Natural killer cell (primary cell): ENCODE measurements at places on chromosomes 4 and X. TPM values are rescaled to one million over a fixed set of nuclear protein-coding genes. Genes with fewer than 3 reads are reported as not detected.

ZMAT1 gene
- total RNA-seq = 14.9 TPM

MAML3 gene
- total RNA-seq = 2.8 TPM

MSANTD1 gene
- 2.2 TPM for total RNA-seq

SYAP1 gene
- total RNA-seq = 45.4 TPM

PTCHD1 gene
- not detected for total RNA-seq

ZDHHC9 gene
- 1.0 TPM for total RNA-seq

SCML2 gene
- total RNA-seq = 0.41 TPM

WFS1 gene
- 3.5 TPM for total RNA-seq

MAPK10 gene
- 0.92 TPM for total RNA-seq

ABCG2 gene
- 0.19 TPM for total RNA-seq

GRCh38 chr4:153741541-153741940 is 18.3 kb downstream of the RNF175 start:
- DNase-seq = no peak

DNA sequence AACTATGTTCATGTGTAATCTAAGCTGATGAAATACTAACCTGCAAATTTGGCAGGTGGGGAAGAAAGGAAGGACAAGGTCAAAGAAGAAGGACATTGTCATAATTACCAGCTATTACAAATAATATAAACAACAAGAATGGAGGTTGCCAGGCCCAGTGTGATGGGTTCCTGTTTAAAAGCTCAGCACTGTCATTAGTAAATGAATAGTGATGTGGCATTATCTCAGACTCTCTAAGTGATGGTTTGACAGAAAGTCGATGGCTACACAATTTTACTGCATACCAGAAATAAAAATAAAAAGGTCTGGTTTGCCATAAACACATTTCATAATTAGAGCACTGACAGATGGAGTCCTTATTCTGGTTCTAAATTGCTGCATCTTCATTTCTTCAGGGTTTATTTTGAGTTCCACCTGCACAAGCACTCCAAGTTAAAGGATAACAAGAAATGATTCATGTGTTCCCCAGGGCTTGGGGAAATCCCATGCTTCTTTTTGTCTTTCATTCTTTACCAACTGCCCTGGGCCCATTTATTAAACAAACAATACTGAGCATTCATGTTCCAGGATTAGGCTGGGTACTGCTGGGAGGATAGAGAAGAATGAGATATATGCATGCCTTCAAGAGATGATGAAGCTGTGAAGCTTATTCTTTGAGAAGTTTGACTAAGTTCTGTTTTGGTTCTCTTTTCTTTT is 367.8 kb upstream of the RASGEF1B start:
- DNase-seq = no peak

- DNase-seq = no peak
Observed at GRCh38 chrX:16958356-16958755, 11.9 kb downstream of the REPS2 start.

DNA sequence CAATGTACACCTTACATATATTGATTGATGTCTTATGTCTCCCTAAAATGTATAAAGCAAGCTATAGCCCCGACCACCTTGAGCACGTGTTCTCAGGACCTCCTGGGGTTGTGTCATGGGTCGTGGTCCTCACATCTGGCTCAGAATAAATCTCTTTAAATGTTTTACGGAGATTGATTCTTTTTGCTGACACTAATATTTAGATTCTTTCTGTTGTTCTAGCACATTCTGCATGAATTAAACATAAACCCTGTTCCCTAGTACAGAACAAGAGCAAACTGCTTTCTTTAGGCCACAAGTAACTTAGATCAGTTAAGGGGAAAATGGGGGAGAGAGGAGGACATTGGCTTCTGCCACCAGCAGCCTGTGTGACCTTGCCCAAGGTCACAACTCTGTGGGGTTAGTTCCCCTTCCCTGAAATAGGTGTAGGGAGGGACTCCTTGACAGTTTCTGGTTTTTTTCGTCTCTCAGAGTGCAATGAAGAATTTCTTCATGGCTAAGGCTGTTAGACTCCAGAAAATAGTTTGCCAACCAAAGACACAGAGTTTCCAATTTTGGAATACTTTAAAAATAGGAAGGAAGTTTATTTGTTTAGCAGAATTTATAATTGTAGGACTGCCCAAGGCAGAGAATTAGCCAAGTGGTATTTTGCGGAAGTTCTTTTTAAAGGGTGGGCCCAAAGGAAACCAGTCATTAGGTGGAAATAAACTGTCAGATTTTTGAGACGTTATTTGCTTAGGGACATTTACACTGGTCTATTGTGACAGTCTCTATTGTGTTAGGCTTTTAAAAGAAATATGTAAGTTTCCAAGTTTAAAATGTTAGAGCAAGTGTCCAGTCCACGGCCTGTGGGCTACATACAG is 29.4 kb downstream of the PTTG2 start:
- no peak for DNase-seq

GRCh38 chr4:144614850-144615585 is 30.9 kb upstream of the HHIP start:
- DNase-seq = no peak

- DNase-seq = no peak
Observed at GRCh38 chr4:139972305-139972704, 181.7 kb downstream of the MAML3 start.

- no peak for DNase-seq
Observed at GRCh38 chr4:158966091-158966490, 136.8 kb upstream of the RAPGEF2 start.

GRCh38 chr4:88008122-88008742 is 797 bp downstream of the PKD2 start:
- DNase-seq = no peak

- no peak for DNase-seq
Observed at GRCh38 chr4:169379688-169380087, 108.9 kb upstream of the SH3RF1 start.

- no peak for DNase-seq
Observed at GRCh38 chr4:170589597-170590191, 499.9 kb upstream of the AADAT start.

- DNase-seq = no peak
Observed at GRCh38 chr4:5815641-5816040, 77.2 kb downstream of the CRMP1 start.

GRCh38 chr4:4418676-4419390 is 31.9 kb downstream of the NSG1 start:
- DNase-seq = peak; percentile 12

GRCh38 chr4:1851160-1851559 is 4.8 kb downstream of the LETM1 start:
- DNase-seq = no peak

- no peak for DNase-seq
Observed at GRCh38 chr4:73894001-73894400, 24.8 kb downstream of the CXCL1 start.

DNA sequence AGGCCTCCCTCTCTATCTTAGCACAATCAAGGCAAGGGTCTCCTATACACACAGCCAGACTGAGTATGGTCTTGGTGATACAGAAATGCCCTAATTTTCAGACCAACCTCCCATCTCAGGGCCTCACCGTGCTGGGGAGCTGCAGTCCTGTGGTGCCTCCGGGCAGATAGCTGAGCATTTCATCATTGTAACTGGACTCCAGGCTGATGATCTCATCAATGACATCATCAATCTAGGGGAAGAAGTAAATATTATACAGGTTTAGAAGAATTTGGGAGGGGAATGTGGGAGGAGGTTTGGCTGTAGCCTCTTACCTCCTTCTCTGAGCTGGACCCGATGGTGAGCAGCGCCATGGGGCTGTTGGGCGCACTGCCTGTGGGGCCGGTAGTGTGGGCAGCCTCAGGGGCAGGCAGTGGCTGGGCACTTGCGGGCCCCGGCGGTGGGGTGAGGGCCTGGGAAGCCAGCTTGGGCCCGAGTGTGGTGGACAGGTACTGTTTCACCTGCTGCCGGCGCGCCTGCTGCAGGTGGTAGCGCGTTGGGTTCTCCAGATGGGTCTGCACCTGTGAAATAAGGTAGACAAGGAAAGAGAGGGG is 5.2 kb downstream of the TFE3 start:
- DNase-seq = no peak

DNA sequence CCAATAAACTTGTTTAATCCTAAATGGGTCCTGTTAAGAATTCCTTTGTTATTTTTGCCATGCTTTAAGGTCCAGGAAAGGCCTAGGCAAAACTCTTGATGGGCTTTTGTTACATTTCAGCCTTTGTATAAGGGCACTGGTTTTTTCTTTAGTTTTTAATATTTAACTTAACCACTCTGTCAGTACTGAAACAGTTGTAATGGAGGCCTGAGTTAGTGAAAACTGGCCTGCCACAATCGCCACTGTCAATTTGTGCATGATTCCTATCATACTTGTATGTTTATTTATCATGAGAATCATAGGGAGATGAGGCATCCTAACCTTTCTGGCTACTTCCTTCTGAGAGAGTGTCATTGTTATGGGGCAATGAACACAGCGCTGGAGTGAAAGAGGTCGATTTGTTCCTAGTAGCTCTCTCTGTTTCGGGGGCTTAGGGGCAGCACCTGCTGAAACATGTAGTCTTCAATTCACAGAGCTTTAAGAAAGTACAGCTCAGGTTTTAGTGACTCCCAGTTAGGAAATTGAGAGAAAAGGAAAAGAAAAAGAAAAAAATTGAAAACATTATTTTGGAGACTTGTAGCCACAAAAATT is 393.8 kb upstream of the FSTL5 start:
- DNase-seq = no peak

DNA sequence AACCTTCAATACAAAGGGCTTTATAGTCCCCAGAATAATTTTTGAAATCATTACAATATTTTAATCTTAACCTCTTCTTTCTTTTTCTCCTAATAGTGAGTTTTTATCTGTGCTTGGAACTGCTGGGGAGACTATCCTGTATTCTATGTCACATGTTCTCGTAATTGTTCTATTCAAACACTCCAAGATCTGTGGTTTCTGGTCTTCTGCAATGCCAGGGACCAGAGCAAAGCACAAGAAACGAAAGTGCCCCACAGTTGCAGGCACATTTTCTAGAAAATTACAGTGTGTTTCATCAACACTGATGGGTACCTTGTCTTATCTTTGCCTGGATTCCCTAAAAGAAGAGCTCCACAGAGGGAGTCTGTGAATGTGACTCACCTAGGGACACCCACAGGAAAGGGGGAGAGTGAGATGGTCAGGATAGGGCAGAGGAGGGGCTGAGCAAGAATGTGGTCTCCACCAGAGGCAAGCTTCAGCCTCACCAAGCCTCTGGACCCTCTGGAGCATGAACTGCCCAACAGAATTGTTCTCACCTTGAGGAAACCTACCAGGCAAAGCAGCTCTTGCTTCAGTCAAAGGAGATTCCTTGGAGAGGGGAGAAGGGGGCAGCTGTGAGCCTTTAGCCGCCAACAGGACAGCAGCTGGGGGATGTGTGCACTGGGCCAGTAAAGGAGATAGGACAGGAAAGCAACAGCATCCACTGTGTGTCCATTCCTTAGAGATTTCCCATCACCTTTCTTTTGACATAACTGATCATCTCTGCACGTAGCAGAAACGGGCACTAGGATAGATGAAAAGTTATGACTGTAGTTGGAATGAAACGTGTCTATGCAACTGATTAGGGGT is 25.9 kb downstream of the UNC5C start:
- DNase-seq = no peak

GRCh38 chr4:174467107-174467506 is 55.2 kb downstream of the HPGD start:
- DNase-seq = no peak

DNA sequence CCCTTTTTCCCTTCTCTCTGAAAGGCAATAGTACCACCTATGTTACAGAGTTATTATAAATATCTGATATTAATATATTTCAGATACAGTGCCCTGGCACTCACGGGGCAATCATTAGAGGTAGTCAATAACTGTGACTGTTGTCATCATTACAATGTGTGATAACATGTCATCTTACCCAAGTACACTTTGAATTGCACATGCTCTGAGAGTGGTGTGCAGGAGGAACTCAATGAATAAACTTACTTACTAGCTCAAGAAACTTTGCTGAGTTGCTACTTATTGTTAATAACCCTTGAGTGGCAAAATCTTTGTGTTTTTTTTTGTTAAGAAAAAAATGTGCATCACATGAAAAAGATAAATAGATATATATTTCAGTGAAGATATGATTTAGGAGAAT is 275.1 kb upstream of the RASGEF1B start:
- DNase-seq = no peak

DNA sequence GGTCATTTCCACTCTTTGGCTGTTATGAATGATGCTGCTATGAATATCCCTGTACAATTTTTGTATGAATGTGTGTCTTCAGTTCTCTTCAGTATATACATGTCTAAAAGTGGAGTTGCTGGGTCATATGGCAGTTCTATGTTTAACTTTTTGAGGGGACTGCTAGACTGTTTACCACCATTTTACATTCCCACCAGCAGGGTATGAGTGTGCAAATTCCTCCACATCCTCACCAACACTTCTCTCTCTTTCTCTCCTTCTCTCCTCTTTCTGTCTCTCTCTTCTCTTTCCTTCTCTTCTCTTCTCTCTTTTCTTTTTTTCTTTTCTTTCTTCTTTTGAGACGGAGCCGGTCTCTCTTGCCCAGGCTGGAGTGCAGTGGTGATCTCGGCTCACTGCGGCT is 7.8 kb downstream of the WWC2 start:
- DNase-seq = no peak

GRCh38 chr4:85603437-85604336 is 128.7 kb downstream of the ARHGAP24 start:
- DNase-seq = no peak

DNA sequence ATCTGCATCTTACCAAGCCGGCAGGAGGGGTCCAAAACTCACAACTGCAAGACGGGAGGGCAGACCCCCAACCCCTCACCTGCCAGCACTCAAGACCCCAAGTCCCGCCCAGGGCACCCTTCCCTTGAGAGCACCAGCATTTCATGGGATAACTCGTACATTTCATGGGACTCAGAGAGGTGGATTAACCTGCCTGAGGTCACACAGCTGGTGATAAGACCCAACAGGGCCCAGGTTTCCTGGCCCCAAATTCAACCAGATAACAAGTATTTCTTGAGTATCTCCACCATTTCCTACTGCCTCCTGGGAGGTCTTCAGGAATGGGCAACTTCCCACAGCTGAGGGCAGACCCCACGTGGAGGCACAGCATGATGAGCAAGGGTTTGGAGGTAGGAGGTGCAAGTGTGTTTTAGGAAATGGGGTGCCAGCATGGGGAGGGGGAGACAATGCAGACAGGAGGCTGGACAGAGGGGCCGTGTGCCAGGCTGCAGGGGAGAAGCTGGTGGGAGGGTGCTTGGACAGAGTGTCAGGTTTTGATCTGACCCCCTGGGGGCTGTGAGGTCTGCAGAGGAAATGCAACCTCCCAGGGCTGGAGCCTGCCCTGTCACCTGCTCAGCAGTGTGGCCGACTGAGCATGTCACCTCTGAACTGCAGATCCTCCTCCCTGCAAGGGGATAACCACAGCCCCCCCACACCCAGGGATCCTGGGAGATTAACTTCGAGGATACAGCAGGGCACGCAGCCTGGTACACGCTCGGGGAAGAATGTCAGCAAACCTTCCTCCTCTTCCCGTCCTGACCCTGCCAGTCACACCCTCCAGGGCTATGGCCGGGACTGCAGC is 4.4 kb downstream of the ADRA2C start:
- no peak for DNase-seq

GRCh38 chr4:25345744-25346143 is 31.3 kb upstream of the ANAPC4 start:
- DNase-seq = no peak

GRCh38 chr4:169142906-169143305 is 127.8 kb downstream of the SH3RF1 start:
- no peak for DNase-seq
